Stimulated activated CD8-positive, alpha-beta memory T cell treated with anti-CD3 and anti-CD28 coated beads, Interleukin-15, amount 100 ng/mL, for 48 hours (primary cell): ENCODE measurements at places on chromosomes 2 and 18.

DNA sequence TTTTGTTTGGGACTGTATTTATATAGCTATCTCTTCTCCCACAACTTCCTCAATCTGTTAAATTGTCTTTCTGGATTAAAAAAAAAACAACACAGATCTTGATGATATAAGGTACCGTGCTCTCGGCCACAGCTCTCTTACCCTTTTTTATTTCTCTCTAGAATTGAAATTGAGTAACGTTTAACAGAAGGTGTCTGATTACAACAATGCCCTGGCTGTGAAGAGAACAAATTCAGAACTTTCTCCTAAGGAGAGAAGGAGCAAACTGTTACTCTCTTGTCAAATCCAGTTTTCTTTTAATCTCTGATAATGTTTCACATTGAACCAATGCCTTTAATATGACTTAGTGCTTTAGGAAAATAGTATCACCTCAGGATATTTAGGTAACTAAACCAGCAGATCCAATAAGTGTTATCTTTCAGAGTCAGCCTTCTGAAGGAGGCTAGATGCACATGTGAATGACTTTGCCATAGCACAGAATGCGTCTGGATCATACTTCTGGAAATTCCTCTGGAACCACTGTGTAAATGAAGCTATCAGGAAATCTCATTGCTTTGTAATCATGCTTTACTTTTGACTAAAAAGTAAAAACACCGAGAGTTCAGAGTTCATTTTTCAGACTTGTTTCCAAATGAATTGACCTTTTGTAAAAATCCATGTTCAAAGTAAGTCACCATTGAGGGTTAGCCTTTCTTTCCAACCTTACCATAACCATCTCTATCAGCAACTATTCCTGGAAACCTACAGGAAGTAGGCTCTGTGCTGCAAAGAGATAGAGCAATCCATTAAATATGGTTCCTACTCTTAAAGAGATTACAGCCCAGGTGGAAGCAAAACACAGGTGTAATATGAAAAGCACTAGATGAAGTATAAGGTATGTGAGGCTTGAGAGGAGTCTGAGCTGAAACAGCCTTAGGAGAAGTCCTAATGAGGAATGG lies 147.0 kb upstream of the OSR1 start:
- DNase-seq = no peak

DNA sequence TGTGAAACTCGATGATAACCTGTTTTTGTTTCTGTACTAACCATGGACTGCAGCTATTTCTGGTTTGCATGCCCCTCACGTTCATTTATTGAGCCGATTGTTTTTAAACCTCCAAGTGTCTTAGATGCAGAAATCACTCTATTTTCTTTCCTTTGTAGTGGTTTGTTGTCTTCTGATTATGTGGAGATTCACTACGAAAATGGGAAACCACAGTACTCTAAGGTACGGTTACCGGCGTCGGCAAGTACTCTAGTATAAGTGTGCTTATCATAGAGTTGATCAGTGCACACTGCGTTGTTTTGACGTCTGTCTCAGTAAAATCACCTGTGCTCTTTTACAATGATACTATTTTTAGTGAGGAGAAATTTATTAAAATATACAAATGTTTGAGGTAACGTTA lies 87.4 kb downstream of the ADAM23 start:
- DNase-seq = no peak

DNA sequence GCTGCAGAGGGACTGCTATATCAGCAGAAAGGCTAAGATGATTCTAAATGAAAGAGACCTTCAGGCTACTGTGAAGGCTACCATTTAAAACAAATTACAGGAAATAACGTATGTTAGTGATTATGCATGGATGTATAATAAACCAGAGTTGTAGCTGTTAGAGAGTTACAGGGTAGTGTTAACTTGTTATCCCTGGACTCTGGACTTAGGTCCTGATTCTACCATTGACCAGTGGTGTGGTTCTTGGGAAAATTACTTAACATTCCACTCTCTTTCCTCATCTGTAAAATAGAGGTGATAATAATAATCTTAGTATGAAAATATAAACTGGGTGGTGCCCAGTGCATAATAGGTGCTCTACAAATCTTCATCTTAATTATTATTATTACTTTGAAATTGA lies 22.2 kb downstream of the LAMA3 start:
- no peak for DNase-seq

GRCh38 chr18:34709750-34710441 lies at the start of gene DTNA:
TSS of gene DTNA (plus strand) at chr18:34710298. CDS start at chr18:34755977, 45,679 bp downstream.
- no peak for DNase-seq

DNA sequence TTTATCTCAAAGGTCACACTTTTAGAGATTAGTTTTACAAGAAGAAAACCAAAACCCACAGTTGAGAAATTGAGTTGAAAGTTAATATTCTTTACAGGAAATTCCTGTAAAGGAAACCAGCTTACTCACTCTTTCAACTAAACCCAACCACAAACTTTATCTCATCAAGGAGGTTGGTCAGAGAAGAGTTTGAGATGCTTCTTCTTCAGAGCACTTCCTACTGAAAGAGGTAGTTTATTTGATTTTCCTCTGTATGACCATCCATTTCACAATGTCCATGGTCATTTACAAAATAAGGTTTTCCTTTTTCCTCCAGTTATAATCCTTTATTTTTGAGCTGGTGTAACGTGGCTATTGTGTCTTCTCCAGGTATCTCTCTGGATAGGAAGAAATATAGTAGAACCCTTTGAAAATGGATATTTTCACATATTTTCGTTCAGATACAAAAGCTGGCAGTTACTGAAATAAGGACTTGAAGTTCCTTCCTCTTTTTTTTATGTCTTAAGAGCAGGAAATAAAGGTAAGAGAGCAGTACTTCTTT lies 4.5 kb upstream of the IL18RAP start:
- DNase-seq = no peak

GRCh38 chr2:38032946-38033345 lies 43.0 kb downstream of the CYP1B1 start:
- no peak for DNase-seq

DNA sequence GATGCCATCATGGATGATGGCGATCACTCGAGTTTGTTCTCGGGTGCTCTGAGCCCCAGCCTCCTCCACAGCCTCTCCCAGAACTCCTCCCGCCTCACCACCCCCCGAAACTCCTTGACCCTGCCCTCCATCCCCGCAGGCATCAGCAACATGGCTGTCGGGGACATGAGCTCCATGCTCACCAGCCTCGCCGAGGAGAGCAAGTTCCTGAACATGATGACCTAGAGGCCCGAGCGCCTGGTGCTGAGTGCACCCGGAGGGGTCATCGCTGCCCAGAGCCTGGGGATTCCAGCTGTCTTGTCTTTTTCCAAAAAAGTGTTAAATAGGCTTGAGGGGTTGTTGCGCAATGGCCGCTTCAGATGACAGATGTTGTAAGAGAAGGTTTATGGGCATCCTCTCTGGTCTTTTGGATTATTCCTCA lies 254.8 kb downstream of the GLI2 start:
- DNase-seq = no peak

- no peak for DNase-seq
Measured at GRCh38 chr18:50933684-50934083, 34.2 kb upstream of the ELAC1 start.

- no peak for DNase-seq
Measured at GRCh38 chr2:229900012-229900411, 21.8 kb downstream of the TRIP12 start.

DNA sequence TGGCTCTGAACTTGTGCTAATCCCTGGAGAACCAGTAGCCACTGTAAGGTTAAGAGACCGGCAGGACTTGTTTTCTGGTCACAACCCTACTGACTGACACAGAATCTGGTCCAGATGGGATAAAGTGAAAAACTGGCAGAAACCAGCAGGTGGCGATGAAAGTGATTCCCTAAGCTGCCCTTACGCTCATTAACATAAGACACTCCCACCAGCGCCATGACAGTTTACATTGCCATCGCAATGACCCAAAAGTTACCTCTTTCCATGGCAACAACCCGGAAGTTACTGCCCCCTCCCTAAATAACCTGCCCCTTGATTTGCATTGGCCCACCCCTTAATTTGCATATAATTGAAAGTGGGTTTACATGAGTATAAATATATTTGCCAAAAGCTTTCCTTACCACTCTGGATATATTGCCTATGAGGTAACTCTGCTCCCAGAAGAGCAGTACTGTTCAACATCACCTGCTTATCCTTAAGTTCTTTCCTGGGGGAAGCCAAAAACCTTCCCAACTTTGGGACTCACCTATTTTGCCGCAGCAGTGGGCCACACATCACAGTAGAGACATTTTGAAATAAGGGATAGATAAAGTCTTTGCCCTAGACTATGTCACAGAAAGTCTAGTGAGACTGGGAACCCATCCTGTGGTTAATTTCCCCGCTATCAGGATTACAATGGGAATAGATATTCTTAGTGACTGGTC lies 35.8 kb upstream of the AFF3 start:
- DNase-seq = peak; percentile 15

- no peak for DNase-seq
Measured at GRCh38 chr2:17188721-17189120, 329.5 kb downstream of the RAD51AP2 start.

DNA sequence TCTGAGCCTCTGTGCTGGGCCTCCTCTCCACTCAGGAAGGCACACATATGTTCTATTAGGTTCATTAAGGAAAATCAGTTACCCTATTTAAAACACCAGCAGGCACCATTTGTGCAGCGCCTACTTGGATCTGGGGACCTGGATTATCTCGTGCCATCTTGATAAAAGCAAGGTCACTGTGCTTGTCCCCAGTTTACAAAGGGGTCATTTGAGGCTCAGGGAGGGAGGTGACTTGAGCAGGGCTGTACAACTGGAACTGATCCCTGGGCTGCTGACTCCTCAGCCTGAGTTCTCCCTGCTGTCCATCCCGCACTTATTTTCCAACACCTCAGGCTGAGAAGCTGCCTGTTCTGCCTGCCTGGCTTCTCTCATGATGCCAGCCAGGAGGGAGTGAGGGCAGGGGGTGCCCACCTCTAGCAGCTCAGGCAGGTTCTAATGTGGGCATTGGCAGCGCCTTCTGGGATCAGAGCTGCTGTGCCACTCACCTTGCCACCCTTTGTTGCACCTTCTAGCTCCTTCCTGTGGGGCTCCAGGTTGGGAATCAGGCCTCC lies 120.3 kb downstream of the GLI2 start:
- DNase-seq = no peak

GRCh38 chr18:53153281-53153680 lies 813.3 kb downstream of the DCC start:
- DNase-seq = no peak

DNA sequence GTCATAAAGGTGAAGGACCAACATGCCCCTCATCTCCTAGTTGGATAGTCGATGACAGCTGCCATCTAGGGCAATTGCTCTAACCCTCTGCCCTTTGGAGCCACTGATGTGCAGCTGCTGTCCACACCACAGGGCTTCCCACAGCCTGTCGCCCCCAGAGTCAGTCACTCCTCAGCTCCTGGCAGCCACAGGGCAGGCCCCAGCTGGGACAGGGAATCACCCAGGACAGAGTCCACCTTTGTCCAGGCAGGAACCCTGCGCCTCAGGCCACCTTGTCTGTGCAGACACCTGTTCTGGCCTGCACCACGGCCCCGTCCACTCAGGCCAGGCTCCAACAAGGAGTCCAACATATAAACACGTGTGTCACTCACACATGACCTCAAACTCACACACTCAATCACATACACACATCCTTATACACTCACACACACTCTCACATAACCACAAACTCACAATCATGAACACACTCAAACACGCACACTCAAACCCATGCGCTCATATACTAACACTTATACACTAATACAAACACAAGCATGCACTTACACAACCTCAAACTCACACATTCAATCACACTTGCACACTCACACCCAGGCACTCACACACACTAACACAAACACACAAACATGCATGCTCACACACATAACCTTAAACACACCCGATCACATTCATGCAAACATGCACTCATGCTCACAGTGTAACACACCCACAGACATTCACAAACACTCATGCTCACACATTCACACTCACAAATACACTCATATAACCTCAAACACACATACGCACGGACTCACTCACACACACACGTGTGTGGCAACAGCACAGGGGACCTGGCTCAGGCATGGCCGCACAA lies 29.7 kb downstream of the HDAC4 start:
- no peak for DNase-seq

GRCh38 chr18:8912348-8913326 lies 189.9 kb upstream of the NDUFV2 start:
- no peak for DNase-seq

- DNase-seq = no peak
Measured at GRCh38 chr18:34659579-34660517, 50.2 kb upstream of the DTNA start.

GRCh38 chr2:38148501-38148900 lies 72.5 kb upstream of the CYP1B1 start:
- no peak for DNase-seq

GRCh38 chr2:109526442-109526970 lies 87.3 kb downstream of the SEPTIN10 start:
- no peak for DNase-seq

DNA sequence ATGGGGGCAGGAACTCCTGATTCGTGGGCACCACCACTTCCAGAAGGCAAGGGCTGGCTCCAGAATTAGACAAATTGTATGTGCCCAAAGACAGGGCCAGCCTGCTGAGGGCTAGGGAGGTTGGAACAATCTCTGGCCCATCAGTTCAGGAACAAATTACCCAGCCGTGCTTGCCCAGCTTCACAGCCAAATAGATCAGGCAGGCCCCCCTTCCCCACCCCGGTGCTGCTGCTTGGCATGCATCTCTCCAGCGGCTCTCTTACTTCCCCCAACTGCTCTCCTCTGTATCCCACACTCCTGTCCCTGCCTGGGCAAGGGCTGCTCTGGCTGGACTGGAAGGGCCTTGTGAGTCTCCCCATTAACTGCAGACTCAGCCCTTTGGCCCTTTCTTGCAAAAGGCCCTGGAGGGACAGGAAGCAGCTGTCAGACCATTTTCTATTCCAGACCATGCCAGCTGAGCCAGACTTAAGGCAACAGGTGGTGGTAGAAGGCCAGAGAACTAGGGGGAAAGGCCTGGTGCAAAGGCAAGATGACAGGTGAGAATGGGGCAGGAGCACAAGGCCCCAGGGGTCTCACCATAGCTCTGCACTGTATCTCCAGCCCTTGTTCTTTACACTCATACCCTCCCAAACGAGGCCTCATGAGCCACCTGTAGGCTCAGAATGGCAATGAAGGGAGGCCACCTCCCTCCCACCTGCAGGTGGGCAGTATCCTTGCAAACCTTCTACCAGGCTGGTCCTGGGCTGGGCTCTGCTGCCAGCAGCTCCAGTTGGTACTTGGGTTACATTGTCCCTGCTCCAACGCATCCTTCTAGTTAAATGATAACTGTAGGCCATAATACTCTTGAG lies 30.7 kb upstream of the ACAA2 start:
- DNase-seq = no peak

DNA sequence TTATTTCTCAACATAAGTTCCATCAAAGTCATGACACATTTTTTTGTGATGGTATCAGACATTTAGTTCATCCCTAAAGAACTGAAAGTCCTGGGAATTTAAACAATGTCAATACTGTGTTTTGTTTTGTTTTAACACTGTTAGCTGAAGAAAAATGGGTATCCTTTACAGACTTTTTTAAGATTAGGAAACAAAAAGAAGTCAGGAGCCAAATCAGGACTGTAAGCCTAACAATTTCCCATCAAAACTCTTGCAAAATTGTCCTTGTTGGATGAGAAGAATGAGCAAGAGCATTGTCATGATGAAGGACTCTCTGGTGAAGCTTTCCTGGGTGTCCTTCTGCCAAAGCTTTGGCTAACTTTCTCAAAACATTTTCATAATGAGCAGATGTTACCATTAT lies 69.4 kb downstream of the SRD5A2 start:
- DNase-seq = no peak
